ENCODE measurements at places on chromosomes 3 and 15.

DNA sequence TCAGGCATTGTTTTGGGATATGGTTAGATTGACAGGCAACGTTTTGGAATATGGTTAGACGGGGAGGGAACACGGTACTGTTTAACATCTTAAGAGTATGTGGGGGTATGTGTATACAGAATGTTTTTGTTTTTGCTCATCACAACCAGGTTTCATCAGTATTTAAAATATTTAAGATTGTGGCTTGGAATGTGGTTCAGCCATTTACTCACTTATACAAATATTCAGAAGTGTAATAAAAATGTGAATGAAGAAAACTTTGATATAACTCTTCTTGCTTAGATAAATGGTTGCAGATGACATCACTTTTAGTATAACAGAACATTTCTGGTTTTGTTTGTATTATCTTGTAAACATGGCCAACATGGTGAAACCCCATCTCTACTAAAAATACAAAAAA is 3.9 kb upstream of the PAK2 start:
- DNase-seq = no peak

DNA sequence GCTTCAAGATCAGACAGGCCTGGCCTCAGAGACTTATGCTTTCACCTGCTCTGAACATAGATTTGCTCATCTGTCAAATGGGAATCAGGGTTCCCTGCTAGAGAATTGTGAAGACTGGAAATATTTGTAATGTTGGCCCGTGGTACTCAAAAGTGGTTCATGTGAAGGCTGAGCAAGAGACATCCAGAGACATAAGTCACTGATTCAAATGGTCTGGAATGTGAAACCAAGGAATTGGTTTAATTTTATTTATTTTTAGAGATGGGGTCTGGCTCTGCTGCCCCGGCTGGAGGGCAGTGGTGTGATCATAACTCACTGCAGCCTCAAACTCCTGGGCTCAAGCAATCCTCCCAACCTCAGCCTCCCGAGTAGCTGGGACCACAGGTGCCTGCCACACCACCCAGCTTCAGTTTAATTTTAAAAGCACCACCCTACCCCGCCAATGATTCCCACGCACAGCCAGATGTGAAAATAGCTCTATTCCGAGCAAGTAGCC is 60.1 kb downstream of the DAPK2 start:
- no peak for DNase-seq

DNA sequence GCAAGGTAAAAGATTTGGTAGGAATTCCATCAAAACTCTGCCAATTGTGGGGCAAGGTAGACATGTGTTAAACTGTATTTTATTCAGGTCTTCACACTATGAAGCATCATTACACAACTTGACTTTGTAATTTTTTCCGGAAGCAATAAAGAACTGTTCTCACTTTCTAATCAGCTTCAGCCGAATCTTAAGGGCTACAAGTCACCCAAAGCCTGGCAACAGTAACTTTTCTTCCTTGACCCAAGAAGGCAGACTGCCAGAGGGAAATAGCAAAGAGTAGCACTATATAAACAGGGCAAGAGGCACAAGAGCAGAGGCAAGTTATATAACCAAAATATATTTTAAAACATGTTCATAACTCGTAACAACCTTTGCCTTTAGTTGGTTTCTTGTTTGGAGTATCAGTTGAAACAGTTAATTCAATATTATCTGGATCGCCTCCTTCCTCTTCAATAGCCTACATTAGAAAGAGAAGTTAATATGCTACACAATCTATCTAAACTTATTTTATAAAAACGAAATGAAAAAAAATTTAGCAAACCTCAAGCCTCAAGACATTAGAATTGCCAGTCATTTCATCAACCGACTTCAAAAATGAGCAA is 1.4 kb downstream of the SLTM start:
- no peak for DNase-seq

DNA sequence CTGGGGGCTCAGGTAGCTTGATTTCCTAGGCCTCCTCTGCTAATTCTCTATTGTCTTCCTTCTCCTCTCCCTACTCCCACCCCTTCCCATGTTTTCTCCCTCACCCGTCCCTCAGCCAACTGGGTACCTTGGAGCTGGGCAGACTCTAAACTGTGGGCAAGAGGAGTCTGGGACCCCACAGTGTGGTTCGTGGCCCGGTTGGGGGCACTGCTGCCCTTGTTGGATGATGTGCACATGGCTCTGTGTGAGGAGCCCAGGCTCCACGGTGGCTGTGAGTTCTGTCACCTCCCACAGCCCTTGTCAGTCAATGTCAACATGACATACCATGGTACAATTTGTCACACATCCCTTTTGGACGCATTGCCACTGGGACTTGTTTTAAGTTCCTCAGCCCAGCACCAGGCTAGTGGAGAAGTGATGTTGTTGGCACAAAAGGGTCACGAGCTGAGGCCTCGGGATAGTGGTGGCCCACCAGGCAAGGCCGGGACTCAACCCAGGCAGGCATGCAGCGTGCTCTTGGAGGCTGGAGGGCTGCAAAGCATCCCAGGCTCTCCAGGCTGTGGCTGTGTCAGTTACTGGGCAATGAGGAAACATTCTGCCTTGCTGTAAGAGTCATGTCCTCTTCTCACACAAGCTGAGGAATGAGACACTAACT is 142.3 kb downstream of the TLE3 start:
- no peak for DNase-seq

GRCh38 chr3:52534281-52535183 is 875 bp upstream of the NT5DC2 start:
- no peak for DNase-seq

GRCh38 chr15:54149115-54149531 is 170.9 kb downstream of the UNC13C start:
- DNase-seq = no peak

- no peak for DNase-seq
Measured at GRCh38 chr3:158166223-158166622, 56.3 kb downstream of the RSRC1 start.

GRCh38 chr15:81567924-81568323 is 193.9 kb upstream of the TMC3 start:
- DNase-seq = no peak

GRCh38 chr3:27354161-27354560 is 15.0 kb downstream of the NEK10 start:
- peak; percentile 54 for DNase-seq

GRCh38 chr15:77846986-77847385 is 214.3 kb upstream of the LINGO1 start:
- no peak for DNase-seq

DNA sequence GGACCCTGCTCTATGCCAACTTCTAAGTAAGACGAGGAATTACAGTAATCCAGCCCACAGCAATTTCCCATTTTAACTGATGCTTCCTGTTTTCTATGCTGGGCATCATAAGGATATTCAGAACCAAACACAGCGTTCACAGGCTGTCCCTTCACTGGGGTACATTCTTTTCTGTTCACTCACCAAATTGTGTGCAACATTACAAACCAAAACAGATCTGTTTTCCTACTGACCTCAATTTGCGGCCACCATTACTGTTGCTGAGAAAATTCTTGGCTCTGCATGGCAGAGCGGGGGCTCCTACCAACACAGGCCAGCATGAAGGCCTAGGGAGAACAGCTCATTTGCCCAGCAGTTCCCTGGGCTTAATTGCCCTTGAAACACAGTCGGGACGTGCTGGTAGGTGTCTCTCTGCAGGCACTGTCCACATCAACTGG is 76.5 kb downstream of the MYO1E start:
- no peak for DNase-seq

- no peak for DNase-seq
Measured at GRCh38 chr3:23575697-23576096, 230.1 kb upstream of the UBE2E1 start.

Measured in T-helper 2 cell (primary cell).